A549 treated with CORT108297 at 1 μM for 4 hours (cell line): ENCODE measurements at places on chromosomes 7 and 10. TPM values are rescaled to one million over a fixed set of nuclear protein-coding genes. Genes with fewer than 3 reads are reported as not detected.

Gene UPK3BL1
- 7.9 to 14.2 TPM (median 13.0 TPM) in 5 replicates for total RNA-seq

Gene PIK3AP1
- total RNA-seq, result 0.51 to 0.70 TPM (median 0.60 TPM) in 5 replicates

Gene SYNPO2L
- total RNA-seq, result 0.01 to 0.03 TPM (median 0.03 TPM) in 3 of 5 replicates, not detected in the others

Gene AKR1B15
- total RNA-seq, result 25.5 to 34.0 TPM (median 34.0 TPM) in 5 replicates

Gene TNRC18
- 38.9 to 51.4 TPM (median 40.2 TPM) in 5 replicates for total RNA-seq

Gene OPN4
- total RNA-seq, result not detected in 5 replicates

Gene OPALIN
- total RNA-seq, result not detected in 5 replicates

Gene SGCE
- 48.6 to 53.6 TPM (median 52.4 TPM) in 5 replicates for total RNA-seq

Gene PLAU
- 109 to 124 TPM (median 120 TPM) in 5 replicates for total RNA-seq

Gene ZCWPW1
- 1.1 to 1.6 TPM (median 1.3 TPM) in 5 replicates for total RNA-seq

Gene CFAP43
- total RNA-seq, result 0.17 to 0.30 TPM (median 0.30 TPM) in 5 replicates

Gene SLC26A5
- total RNA-seq, result not detected in 5 replicates

Gene NME8
- not detected in 5 replicates for total RNA-seq

Gene HOXA4
- total RNA-seq, result 1.5 to 2.7 TPM (median 2.3 TPM) in 5 replicates

Gene AGR2
- 93.9 to 174 TPM (median 142 TPM) in 5 replicates for total RNA-seq
